ENCODE measurements at places on chromosomes 11 and 22. TPM values are rescaled to one million over a fixed set of nuclear protein-coding genes. Genes with fewer than 3 reads are reported as not detected.

DNA sequence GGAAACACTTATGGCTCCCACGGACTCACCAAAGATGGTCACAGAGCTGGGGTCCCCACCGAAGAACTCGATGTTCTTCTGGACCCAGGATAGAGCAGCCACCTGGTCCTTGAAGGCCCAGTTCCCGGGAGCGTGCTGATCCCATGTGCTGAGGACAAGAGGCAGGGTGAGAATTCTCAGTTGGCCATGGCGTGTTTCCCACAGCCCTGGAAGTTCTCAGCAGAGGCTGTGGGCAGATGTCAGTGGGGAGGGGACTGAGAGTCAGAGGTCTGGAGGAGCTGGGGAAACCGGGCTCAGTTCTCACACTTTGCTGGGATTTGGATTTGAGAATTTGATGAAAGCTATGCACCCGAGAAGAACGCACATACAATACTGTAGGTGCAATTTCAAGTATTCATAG, 193.3 kb downstream of the BCR start:
- H3K27ac ChIP-seq: no peak overlapping the region
- no peaks in the 10 kb centered on the region for H3K36me3 ChIP-seq
- peaks cover 83% of the 10 kb centered on the region for H3K27me3 ChIP-seq

BATF2 gene
- 3.2 TPM for total RNA-seq

CCND1 gene
- total RNA-seq: 224 TPM

SLC15A3 gene
- 12.1 TPM for total RNA-seq

DNA sequence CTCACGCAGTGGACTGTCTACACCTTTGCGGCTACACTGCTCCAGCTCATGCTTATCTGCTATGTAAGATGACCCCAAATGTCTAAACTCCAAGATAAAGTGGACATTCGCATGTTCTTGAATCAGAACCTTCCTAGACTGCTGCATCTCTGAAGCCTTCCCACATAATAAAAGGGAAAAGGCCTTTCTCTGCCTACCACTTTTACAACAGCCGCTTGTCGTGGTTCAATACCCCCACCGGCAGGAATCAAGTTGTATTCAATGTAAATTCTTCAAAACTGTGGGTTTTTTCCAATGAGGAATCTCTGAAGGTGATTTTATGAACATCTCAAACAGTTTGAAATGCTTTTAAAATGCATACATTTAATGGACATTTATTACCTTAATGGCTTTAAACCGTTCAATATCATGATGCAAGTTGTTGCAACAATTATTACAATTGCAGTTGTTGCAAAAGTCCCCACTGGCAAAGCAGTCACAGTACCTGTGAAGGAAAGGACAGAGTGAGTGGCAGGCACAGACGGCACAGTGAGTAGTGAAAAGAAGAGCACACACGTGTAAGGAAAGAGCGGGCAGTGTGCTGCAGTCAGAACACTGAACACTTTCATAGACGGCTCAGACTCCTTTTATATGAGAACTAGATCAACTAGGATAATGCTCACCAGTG, 31.2 kb downstream of the GAL start:
- H3K27ac ChIP-seq: no peak overlapping the region
- DNase-seq: no peak
- no peak overlapping the region for H3K4me3 ChIP-seq
- H3K4me1 ChIP-seq: peaks cover 13% of the 10 kb centered on the region

SPON1 gene
- 4.1 TPM for total RNA-seq

GGT5 gene
- 0.09 TPM for total RNA-seq

OR52H1 gene
- total RNA-seq: not detected

All from WTC11 (cell line).